Activated CD4-positive, alpha-beta memory T cell treated with anti-CD3 and anti-CD28 coated beads for 36 hours (primary cell): ENCODE measurements at places on chromosomes 1 and 21. TPM values are rescaled to one million over a fixed set of nuclear protein-coding genes. Genes with fewer than 3 reads are reported as not detected.

The PARS2 gene
- total RNA-seq: 5.6 TPM

The NBPF12 gene
- 7.8 TPM for total RNA-seq

The TPM3 gene
- 736 TPM for total RNA-seq

The LORICRIN gene
- 0.19 TPM for total RNA-seq

The C1QTNF12 gene
- 3.8 TPM for total RNA-seq

The LRRC38 gene
- not detected for total RNA-seq

The HPDL gene
- total RNA-seq: 14.3 TPM

The CASQ1 gene
- not detected for total RNA-seq

The DENND2C gene
- total RNA-seq: 0.93 TPM

The KCND3 gene
- not detected for total RNA-seq

The CFAP141 gene
- total RNA-seq: not detected

The F3 gene
- 0.15 TPM for total RNA-seq

The SIK1 gene
- total RNA-seq: 6.1 TPM

The C2CD4D gene
- total RNA-seq: 3.9 TPM

The VANGL2 gene
- total RNA-seq: not detected

The SYTL1 gene
- total RNA-seq: 30.4 TPM

The IL19 gene
- 0.21 TPM for total RNA-seq
